ENCODE measurements at places on chromosomes 12 and 14. TPM values are rescaled to one million over a fixed set of nuclear protein-coding genes. Genes with fewer than 3 reads are reported as not detected.

STAC3 gene
- total RNA-seq = 0.18 TPM

DNA sequence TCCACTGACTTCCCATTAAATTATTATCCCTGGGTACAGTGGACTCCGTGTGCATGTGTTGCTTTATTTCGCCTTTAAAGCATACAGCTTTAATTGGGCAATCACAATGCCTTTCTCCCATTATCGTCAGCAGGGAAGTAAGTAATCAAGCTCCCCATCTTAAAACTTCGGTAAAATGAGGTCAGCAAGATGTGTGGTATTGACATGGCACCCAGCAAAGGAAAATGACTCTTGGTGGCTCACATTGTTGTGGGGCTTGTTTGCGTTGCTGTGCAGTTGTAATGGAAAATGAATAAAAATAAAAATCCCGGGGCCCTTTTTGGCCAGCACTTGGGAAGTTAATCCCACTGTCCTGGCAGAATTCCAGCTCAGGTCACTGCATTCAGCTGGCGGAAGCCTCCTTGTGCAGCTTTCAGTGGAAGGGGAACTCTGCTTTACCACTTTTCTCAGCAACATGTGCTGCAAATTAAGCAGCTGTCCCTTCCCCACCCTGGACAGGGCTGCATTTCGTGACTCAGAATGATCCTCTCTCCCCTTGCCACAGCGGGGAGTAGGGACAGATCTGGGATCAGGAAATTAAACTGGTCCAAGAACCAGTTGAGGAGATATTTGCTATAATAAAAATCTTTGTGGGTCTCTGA lies 13.9 kb upstream of the ATP2A2 start:
- DNase-seq = peak; percentile 74

- DNase-seq = no peak
Measured at GRCh38 chr12:45768194-45768593, 38.7 kb downstream of the ARID2 start.

DNA sequence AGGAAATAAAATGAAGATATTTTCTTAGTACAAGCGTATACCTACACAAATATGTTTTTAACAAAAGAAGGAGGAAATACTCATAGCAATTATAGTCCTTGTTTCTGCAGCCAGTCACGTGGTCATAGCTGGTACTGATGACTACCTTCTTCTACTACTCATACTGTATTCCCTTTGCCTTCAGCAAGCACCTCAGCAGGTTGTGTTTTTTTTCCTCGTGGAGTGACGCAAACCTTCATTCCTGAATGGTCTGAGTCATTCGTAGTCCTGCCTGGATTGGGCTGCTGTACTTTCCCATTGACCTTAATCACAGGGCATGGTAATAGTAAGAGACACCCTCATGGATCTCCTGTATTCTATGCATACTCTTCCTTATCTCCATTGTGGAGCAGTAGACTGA lies 25.7 kb upstream of the SLC16A7 start:
- DNase-seq = peak; percentile 30

DNA sequence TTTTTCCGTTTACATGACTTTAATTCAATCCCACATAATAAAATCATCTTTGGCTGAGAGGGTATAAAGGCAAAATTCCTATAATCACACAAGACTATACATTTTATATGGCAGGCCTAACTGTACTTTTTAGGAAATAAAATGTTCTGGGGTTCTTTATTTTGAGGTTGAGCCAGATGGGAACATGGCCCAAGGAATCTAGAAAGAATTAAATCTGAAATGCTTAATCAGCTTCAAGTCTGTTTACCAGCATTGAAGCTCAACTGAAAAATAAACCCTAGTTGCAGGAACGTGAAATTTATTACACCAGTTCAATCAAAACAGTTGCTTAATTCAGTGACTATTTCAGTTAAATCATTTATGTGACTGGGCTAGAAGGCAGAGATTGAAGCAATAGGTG lies 191.0 kb upstream of the BTG1 start:
- no peak for DNase-seq

DNA sequence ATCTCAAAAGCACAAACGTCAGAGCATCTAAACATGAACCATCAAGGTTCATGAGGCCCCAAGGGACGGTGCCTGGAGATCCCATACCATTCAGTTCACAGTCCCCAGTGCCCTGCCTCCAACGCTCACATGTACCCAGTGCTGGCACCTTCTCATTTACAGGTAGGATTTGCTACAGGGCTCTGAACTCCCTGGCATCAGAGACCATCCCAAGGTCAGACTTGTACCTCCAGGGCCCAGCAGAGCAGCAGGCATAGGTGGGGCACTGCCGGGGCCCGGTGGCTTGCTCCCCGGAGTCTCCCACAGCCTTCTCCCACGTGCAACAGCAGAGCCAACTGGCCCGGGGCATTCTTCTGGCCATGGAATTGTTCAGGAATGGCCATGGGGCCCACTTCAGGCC lies 114.8 kb downstream of the BCL11B start:
- DNase-seq = no peak

DNA sequence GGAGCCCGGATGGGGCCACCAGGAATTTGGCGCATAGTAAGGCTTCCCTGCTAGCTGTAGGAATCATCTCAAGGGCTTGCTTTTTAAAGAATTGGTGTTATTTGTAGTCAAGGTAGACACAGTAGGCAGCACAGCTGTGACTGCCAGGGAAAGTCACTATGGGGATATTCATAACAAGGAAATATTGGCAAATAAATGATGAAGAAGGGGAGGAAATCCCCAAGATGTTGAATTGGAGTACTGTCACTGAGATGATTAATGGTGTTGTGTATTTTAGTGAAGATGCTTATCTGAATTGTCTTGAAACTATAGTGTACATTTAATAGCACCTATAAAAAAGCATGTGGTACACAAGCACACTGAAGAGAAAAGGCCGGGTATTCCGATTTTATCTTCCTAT lies 118.9 kb downstream of the NPAS3 start:
- no peak for DNase-seq

SLC16A7 gene
- total RNA-seq = 30.0 TPM

DAO gene
- not detected for total RNA-seq

DNA sequence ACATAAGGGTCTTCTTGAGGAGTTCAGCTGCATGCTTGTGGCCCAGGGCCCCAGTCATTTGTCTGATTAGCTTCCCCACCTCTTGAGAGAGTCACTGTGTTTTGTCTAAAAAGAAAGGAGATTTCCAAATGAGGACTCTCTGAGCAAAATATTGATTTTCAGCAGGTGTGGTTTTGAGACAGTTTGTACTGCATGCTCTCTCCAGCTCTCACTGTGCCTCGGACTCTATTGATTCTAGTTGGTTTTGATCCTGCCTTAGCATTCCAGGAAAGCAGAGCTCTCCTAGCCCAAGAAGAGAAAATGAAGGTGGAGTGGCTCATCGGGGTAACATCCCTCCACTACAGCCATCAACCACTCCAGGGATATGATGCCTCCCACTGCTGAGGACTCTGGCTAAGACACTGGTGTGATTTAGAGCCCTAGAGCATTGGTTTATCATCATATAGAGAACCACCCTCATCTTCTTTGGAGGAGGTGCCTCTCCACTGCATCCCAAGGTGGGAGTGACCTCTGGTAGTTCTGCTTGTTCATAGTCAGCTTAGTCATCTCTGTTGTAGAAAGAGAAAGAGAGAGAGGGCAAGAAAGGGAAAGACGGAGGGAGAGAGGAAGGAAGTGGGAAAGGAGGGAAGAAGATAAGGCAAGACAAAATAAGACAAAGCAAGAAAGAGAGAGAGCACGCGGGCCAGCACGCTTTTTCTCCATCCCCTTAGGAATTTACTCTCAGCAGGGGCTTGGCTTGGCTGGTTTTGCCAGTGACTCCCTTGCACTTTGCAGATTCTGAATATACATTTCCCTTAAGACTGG lies 365.6 kb downstream of the DPF3 start:
- DNase-seq = peak; percentile 67

- no peak for DNase-seq
Measured at GRCh38 chr14:78644824-78645559, 474.8 kb downstream of the NRXN3 start.

GRCh38 chr12:15535352-15535781 lies 213.1 kb downstream of the PTPRO start:
- DNase-seq = no peak

- no peak for DNase-seq
Measured at GRCh38 chr12:3712209-3712992, 40.5 kb downstream of the CRACR2A start.

DNA sequence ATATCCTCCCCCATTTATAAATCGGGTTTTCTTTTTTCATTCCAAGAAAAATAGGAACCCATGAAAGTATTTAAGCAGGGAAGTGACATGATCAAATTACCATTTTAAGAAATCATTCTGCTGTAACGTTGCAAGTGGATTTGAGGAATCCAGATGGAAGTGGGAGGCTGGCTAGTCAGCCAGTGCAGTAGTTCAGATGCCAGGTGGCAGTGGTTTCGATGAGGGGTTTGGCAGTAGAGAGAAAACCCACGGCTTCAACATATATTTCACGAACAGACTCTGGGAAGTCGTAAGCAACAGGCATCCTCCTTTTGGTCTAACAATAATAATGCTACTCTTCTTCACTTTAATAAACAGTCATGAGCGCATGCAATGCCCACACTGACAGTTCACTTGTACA lies 25.0 kb downstream of the PDZRN4 start:
- DNase-seq = no peak

- peak; percentile 55 for DNase-seq
Measured at GRCh38 chr12:57133013-57133569, 4.8 kb downstream of the LRP1 start.

PTCSC3 gene
- total RNA-seq = not detected

DNA sequence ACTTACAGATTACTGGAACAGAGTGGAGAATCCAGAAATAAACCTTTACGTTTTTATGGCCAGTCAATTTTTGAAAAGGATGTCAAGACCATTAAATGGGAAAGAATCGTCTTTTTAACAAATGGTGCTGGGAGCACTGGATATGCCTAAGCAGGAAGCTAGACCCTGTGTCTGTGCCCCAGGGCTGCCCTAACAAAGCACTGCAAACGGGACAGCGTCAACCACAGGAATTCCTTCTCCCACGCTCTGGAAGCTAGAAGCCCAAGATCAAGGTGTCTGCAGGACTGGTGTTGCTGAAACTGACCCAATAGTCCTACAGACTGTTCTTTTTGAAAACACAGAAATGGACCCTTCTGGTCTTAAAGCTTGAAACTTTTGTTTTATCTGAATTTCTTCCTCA lies 9.3 kb upstream of the TMEM121 start:
- no peak for DNase-seq

GRCh38 chr14:95386536-95387095 lies 66.9 kb upstream of the CLMN start:
- DNase-seq = no peak

DPY19L2 gene
- 0.90 TPM for total RNA-seq

DNA sequence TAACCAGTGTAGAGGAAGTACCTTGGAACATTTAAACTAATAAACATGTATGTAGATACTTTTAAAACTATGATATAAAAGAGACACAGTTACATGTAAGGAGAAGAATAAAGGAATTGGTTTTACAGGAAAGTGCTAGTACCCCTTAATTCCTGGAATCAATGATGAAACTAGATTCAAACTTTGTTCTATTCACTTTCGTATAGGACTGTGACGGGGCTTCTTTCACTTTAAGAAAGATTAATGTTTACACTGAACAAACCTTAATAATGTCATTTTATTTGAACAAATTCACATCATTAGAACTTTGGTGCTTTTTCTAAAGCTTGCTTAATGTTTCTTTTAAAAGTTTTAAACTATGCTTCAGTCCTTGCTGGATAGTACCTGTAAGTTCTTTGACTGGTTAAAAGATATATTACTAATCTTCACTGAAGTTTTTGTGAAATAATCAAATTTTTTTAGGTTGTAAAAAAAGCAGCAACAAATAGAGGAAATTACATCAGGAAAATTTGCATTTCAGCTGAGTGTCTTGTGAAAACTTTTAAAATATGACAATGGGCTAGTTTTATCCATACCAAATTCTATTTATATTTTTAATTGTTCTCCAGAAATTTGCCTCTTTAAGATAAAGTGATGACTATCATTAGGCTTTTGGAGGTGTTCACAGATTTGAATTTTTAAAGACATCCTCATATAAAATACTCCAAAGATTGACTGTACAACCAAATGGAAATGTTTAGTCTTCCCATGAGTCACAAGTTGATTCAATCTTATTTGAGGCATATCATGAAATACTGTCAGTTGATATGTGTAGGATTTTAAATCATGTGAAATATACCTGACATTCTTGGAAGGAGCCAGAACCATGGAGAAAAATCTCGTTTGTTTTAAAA lies 36.2 kb downstream of the PAPOLA start:
- peak; percentile 14 for DNase-seq

GRCh38 chr14:104547310-104547997 lies 32.1 kb upstream of the C14orf180 start:
- no peak for DNase-seq
